ENCODE measurements at places on chromosomes 3 and 15. TPM values are rescaled to one million over a fixed set of nuclear protein-coding genes. Genes with fewer than 3 reads are reported as not detected.

DNA sequence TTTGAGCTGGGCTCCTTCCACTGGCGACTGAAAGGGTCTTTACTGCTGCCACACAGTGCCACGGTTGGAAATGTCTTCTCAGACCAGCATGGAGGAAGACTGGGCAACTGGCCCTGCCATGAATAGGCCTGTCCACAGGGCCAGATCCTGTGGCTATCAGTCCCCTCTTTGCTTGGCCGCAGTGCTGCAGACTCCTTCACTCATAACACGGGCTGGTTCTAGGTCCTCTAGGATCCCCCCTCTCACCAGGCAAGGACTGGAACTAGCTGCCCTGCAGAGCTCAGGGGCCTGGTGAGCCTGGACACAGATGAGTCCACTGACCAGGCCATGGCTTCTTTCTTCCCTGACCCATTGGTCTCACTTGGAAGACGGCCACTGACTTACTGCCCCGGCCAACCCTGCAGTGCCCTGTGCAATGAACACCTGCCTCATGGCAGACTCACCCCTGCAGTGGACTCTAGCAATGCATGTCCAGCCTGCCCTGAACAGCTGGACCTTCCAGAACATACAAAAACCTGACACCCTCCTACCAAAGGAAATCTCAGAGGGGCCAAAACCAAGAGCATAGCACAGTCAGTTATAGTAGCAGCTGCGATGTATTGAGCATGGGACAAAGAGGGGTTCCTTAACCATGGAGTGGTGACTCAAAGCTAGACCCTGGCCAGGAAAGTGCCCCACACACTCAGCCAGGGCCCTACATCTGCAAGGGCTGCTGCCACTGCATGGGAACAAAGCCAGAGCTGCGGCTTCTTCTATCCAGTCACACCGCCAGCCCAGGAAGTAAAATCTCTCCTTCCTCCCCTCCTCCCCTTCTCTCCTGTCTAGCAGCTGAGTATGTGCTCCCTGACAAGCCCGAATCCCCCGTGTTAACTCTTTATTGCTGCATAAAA, 72.1 kb upstream of the ITGA11 start:
- H3K27ac ChIP-seq, result no peak overlapping the region
- no peak overlapping the region for H3K4me3 ChIP-seq
- no peak for DNase-seq
- no peaks in the 10 kb centered on the region for H3K27me3 ChIP-seq
- H3K4me1 ChIP-seq, result no peaks in the 10 kb centered on the region

GRCh38 chr15:29914511-29914926, 92.3 kb upstream of the TJP1 start:
- H3K27me3 ChIP-seq, result no peaks in the 10 kb centered on the region
- H3K4me3 ChIP-seq, result no peak overlapping the region
- no peak for DNase-seq
- no peak overlapping the region for H3K27ac ChIP-seq

GRCh38 chr15:39833515-39833981, 50.9 kb upstream of the FSIP1 start:
- no peak overlapping the region for H3K27ac ChIP-seq
- no peak overlapping the region for H3K4me3 ChIP-seq
- H3K36me3 ChIP-seq, result no peaks in the 10 kb centered on the region
- no peak for DNase-seq
- H3K4me1 ChIP-seq, result no peaks in the 10 kb centered on the region

DNA sequence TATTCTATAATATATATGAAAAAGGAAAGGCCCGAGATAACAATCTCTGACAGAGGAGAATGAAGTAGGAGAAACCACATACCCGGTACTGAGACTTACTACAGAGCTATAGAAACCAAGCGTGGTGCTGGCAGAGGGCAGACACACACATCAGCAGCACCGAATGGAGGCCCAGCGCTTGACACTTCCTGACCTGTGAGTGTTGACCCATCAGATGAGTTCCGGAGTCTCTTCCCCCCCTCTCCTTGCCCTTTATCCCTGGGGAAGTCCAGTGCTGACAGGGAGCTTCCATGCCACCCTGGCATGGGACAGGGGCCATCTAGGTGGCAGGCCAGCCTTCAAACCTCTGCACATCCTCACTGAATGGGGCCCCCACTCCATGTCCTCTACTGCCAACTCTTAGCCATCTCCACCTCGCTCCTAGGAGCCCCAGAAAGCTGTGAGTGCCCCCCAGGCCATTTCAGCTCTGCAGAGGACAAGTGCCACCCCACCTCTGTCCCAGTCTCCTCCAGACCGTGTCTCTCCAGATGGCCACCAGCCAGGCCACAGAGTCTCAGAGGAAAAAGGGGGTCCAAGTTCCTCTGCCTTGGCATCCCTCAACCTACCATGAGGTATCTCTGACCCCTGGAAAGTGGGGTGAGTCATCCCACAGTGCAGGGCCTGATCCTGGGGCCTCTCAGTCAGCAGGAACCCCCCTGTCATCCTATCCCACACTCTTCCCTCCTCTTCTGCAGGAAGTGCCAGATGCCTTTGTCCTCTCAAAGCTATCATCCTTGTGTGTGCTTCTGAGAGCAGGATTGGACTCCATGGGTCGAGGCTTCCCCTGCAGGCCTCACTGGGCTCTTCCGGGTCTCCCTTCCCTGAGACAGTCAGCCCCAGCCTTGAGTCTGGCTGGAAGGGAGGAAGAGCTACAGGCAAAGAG, 116.5 kb upstream of the ALDH1A3 start:
- no peak overlapping the region for H3K4me3 ChIP-seq
- H3K4me1 ChIP-seq, result no peaks in the 10 kb centered on the region
- no peak for DNase-seq
- no peaks in the 10 kb centered on the region for H3K36me3 ChIP-seq
- no peak overlapping the region for H3K27ac ChIP-seq

TRNT1 gene
- 60.2 TPM for total RNA-seq

CTDSPL gene
- 0.74 TPM for total RNA-seq
